ENCODE measurements at places on chromosomes 2 and 18. TPM values are rescaled to one million over a fixed set of nuclear protein-coding genes. Genes with fewer than 3 reads are reported as not detected.

DNA sequence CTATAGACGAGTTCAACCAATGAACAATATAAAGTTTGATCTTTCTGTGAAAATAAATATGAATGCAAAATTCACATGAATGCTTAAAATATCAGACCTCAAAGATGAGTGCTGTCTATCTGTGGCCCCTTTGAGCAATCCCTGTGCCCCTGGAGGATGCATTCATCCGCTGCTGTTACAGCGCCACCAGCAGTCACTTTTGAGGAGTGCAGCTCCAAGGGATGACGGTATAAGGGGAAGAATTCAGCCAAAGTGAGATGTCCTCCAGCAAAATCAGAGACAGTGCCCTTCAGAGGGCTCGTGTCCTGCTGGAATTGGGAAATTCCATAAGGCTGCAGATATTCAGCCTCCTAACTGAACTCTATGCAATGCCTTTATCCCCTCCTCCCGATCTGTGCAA lies 12.0 kb upstream of the CHRNA1 start:
- DNase-seq: no peak

The CFAP221 gene
- total RNA-seq: not detected

The GTF2A1L gene
- total RNA-seq: not detected

DNA sequence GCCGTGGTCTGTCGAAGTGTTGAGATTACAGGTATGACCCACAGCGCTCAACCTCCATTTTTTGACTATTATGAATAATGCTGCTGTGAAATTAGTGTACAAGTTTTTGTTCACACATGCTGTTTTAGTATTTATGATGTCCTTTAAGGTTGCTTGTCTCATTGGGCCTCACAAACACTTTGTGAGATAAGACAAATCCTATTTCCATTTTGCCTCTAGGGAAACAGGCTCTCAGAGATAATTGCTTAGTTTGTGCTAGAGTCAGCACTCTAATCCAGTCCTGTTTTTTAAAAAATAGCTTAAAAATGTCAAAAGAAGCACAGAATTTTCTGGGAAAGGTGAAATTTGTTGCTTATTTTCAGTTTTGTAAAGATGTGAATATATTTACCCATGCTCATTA lies 43.3 kb upstream of the CUL3 start:
- no peak for DNase-seq

The TRIM43 gene
- not detected for total RNA-seq

DNA sequence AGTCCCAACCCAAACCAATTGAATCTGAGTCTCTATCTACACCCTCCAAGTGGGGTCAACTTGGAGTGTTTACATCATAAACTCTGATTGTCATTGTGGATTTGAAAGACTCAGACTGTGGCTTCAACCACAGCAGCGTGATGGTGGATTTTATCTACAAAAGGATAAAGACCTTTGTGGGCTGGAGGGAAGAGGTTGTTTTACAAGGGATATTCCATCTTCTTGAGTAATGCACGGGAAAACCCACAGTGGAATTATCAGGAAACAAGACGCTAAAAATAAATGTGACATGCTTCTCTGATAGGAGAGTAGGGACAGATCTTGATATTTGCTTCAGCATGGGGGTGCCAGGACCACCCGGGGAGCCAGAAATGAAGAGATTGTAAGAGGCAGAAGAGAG lies 93.5 kb downstream of the LPIN1 start:
- no peak for DNase-seq

The GORASP2 gene
- total RNA-seq: 83.0 TPM

GRCh38 chr2:201855356-201855755 lies 49.0 kb downstream of the CDK15 start:
- no peak for DNase-seq

DNA sequence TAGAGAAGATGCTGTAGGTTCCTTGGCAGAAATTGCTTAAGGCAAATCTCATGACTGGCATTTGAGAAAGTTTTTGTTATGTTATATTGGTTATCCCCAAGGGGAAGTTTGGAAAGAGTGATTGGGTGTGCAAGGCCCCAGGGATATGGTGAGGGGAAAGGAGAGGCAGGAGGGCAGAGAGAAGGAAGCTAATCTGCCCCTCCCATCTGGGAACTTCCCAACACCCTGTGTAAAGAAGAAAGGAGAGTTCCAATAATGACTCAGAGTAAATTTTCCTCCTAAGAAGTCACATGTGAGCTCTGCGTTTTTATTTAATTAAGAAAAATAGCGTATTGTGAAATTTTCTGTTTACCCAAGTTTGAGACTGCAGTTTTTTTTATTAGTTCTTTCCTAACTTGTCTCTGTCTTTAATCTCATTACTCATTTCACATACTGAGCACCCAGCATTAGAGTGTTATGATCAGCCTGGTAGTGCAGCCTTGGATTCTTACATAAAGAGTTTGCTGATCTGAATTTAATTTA lies 3.1 kb upstream of the KYNU start:
- peak; percentile 22 for DNase-seq

The MGAT4A gene
- 154 TPM for total RNA-seq

DNA sequence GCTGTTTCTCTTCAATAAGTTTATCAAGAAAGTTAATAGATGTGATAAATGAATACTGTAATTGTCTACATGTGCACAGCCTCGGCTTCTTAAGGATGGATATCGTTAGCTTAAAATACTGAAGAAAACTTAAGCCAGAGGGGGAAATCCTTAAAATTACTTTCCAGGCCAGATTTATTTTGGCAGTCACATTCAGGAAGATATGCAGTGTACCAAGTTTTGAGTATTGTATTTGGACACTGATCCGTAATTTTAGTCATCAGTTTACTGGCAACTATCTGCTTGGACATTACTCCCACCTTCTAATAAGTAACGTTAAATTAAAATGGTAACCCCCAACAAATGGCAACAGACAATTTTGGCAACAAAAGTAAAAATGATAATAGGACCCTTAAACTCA lies 770.0 kb upstream of the ZEB2 start:
- DNase-seq: no peak

DNA sequence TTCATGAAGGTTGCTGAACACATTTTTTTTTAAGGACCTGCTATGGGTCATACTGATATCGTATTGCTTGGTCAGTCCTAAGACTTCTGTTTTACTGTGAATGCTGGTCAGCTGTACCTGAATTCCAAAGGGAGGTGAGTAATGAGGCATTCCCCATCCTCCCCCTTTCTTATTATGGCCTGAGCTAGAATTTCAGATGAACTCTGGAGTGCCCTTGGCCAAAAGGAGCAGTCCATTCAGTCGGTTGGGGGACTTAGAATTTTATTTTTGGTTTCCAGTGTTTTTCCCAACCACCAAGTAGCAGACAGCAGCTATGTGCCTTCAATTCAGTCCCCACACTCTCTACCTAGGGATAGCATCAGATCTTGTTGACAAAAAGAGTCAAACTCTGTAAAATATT lies 26.9 kb upstream of the PDCL3 start:
- DNase-seq: no peak

The CFC1 gene
- 0.58 TPM for total RNA-seq

DNA sequence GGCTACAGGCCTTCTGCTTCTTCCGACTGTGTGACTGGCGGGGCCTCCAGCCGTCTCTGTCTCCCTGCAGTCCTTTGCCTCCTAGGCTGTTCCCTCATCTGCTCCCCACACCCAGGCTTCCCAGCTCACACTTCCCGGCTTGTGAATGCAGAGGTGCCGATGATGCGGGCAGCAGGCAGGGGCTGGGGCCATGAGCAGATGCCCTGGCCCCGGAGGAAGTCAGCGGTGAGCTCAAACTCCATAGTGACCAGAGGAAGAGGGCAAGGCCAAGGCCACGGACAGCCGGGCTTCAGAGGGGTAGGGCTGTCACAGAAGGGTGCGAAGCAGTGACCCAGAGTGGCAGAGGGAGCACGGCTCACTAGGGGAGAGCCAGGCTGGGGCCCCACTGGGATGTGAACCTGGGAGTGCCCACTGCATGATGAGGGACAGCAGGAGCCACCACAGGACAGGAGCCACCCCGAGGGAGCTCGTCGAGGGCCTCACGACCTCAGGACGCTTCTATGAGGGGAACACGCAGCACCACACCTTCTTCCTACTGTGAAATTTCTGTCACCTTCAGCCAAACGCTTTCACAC lies 515.9 kb downstream of the EIPR1 start:
- DNase-seq: no peak

- DNase-seq: no peak
Observed at GRCh38 chr2:214261683-214262082, 149.2 kb upstream of the VWC2L start.

DNA sequence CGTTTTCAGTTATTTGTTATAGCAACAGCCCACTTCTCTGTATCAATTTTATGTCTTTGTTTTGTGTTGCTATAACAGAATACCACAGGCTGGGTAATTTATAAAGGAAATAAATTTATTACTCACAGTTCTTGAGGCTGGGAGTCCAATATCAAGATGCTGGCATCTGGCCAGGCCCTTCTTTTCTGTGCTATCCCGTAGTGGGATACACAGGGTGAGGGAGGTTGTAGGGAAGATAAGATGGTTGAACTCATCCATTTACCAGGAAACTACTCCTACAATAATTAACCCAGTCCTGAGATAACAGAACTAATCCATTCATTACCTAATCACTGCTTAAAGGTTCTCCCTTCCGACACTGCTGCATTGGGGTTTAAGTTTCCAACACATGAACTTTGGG lies 220.7 kb downstream of the TPGS2 start:
- no peak for DNase-seq

- DNase-seq: no peak
Observed at GRCh38 chr2:119786295-119786694, 26.6 kb downstream of the PTPN4 start.

DNA sequence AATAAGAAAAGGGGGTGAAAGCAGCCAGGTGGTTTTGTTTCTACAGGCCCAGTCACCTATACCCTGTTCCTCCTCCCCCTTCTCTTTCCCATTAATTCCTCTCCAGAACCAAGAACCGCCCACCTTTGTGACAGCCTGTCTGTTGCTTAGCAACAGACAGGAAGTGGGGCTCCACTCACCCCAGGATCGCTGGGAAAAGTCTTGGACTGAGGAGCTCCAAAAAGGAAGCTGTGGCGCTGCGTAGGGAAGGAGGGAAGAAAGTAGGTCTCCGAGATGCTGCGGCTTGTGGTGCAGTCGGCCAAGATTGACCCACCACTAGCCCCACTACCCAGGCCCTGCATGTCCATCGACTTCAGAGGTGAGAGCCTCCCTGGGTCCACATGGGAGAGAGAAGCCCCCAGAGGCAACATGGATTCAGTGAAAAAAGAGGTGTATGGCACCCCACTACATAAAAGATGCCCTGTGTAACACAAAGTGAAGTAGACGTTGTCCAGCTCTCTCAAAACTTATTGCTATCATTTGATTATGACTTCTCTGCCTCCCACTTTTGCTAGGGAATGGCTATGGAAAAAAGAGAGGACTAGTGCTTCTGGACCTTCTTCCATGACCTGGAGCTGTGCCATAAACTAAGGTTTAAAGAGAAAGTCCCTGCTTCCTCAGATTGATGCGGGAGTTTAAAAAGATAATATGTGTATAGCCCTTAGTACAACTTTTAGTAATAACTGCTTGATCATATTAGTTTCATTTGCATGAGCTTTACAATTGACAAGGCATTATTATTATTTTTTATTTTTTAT lies at the start of gene FER1L5:
Gene FER1L5 (plus strand): TSS at position 201 of the 797 bp plus-strand sequence. CDS start 73 bp downstream, at position 274.
- DNase-seq: no peak

DNA sequence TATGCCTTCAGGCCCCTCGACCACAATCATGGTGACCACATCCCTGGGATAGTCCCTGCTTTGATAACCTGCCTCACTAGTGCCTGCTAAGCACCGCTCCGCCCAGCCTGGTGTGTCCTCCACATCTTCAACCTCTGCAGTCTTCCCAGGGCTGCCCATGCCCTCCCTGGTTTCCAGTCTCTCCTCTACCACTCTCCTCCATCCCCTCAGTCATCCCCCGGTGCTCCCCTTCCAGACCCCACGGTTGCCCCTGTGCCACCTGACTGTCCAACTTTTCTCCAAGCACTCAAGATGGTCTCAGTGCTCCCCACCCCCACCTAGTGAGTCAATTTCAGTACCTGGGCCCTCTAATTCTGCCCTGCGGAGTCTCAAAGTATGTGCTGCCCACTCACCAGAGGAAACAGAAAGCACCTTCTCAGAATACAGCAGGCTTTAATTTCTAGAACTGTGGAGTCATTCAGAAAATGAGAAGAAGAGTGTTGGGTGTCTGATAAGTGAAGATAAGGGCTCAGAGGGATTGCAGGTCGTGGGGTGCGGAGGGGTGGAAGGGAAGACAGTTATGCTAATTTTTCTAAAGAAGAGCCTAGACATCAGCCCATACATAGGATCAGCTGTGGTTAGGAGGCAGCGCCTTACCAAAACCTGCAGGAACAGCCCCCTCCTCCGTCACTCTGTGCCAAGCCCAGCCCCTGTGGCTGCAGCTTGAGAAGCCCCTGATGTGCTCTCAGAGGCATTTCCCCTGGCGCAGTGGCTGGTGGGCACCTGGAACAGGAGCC lies 53.6 kb upstream of the CAB39 start:
- DNase-seq: no peak

The OTOS gene
- not detected for total RNA-seq

DNA sequence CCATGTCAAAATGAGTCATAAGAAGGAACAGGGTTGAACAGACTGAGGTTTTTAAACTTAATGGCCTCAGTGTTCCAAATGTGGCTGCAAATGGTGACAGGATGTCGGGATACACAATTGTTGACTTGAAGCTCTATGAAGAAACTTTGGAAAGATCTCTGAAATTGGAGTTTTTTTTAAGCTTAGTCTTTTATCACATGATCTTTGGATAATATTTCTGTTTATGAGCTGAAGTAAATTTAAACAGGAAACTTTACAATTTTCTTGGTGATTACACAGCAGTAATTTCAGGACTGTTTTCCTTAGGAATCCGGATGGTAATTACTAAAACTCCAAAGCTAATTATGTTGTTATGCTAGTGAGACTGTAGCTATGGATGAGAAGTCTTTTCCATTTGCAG lies 199.1 kb upstream of the NRXN1 start:
- no peak for DNase-seq

Data from left colon (tissue), 2 donors.